ENCODE measurements at places on chromosomes 12 and 14.

- DNase-seq: no peak
These were observed 114.3 kb upstream of the PCED1B start for GRCh38 chr12:46965137-46965536.

DNA sequence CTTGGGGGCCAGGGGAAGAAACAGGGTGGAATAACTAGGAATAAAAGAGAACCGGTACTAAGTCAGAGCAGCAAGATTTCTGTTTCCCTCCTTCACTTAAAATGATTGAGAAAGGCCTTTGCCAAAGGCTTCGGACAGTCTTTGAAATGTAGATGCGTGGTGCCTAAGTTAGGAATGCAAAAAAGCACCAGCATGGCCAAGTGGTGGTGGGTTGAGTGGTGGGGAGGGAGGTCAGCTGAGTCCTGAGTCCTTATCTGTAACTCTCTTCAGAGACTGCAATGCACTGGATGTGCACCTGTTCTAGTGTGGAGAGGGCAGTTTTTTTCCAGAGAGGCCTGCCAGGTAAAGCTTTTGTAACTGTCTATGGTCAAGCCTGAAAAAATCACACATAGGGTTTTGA, 919.9 kb downstream of the FSCB start:
- DNase-seq: no peak

DNA sequence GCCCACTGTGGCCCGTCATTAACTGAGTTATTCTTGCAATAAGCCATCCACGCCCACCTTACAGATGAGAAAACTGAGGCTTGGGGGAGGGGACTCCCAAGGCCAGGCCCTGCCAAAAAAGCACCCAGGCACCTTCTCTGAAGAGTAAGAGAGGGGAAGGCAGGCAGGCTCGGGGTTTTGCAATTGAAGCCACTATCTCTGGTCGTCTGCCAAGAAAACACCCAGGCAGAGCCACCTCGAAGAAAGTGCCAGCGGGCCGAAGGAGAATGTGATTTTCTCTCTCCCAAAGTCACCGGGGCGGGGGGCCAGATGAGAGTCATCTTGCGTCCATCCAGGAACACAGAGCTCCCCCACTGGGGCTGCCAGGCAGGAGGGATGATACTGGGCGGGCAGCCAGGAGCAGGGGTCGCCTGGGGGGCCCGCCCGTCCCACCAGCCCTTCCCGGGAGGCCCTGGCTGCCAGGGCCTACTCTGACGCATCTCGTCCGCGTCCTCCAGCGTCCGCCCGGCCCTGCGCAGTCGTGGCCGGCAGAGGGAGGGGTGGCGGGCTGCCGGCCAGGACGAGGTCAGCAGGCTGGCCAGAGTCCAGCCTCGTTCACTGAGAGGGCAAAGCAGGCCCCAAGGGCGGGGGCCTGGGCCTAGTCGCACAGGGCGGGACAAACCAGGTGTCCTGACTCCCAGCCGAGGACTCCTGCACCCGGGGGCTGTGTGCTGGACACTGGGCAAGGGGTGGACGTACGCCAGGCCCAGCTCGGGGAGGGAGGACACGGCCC, 74.3 kb downstream of the RFLNA start:
- no peak for DNase-seq

DNA sequence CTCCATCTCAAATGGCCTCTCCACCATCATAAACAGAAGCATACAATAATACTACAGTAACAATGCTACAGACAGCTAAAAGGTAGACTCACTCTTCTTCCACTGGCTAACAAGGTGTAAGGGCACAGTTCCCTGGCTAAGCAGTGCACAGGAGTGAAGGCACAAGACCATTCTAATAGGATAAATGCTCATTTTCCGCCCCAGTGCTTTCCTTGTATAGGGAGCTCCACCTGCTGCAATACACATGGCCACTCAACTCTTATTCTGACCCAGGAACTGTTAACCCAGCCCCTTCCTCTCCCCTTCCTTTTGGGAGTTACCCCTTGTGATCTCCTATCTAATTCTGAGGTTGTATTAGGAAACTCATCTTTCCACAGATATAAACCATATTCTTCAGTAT, 124.6 kb downstream of the KCNK10 start:
- DNase-seq: peak; percentile 58

- DNase-seq: peak; percentile 25
These were observed 15.4 kb downstream of the BHLHE41 start for GRCh38 chr12:26109343-26109881.

DNA sequence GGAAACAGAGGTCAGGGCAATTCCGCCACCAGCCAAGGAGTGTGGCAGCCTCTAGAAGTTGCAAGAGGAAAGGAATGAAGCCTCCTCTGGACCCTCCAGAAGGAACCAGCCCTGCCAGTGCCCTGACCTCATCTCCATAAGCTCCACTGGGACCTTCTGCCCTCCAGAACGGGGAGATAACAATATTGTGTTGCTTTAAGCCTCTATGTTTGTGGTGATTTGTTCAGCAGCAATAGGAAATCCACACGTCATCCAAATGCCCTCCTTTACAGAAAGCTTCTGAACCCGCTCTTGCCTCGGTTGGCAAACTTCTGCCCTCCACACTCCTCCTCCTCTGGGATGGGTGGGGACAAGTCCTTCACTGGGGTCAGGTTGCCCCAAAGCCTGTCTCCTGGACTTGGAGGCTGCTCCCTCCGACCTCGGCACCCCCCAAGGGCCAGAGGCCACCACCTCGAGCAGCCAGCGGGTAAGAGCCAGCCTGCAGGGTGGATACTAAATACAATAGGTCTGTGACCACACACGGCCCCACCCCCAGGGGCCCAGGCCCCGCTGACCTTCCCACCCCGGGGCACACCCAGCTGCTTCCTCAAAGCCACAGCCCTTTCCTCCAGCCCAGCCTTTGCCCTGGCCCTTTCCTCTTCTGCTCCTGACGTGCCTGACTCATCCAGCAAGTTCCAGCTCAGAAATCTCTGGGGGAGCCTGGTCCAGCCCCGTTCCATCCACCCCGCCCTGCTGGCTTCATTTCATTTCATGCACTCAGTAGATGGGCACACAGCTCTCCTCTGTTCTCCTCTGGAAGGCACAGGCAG, 58.7 kb upstream of the NCOR2 start:
- DNase-seq: no peak

GRCh38 chr12:97246368-97246767, 216.2 kb upstream of the RMST start:
- no peak for DNase-seq

DNA sequence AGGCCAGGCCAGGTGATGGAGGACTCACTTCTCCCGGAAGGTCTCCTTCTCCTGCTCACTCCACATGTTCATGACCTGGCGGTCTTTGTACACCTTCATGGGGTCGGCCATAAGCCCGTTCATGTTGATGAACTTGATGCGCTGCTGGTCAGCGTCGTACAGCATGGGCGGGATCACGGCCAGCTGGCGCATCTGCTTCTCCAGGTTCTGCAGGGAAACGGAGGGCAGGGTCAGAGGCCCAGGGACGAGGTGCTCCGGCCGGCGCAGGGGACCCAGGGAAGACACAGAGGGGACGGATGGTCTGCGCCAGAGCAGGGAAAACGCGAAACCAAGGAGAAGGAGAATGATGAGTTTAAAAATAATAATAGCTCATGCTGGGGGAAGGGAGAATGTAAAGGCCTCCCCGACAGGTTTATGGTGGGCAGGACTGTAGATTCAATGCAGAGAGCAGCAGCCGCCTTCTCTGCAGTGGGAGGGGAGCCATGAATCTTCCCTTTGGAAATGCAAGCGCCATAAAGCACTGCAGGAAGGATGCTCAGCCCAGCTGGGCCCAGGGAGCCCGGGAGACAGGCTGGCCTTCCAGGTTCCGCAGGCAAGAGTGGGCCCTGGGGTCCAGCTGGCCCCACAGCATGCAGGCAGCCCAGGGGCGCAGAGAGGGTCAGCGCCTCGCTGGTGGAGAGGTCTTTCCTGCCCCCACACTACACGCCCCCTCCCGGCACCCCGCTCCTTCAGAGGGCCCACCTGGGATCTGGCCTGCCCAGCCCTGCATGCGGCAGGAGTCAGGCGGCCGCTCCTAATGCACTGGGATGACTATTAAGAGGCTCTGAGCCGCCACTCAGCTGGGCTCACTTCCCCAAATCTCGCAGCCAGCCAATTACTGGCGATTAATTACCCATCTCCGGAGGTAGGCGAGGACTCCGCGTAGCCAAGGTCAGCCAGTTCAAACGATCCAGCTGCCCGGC, 132.0 kb downstream of the RFLNA start:
- no peak for DNase-seq

- no peak for DNase-seq
These were observed 2.1 kb upstream of the USP44 start for GRCh38 chr12:95553197-95553943.

DNA sequence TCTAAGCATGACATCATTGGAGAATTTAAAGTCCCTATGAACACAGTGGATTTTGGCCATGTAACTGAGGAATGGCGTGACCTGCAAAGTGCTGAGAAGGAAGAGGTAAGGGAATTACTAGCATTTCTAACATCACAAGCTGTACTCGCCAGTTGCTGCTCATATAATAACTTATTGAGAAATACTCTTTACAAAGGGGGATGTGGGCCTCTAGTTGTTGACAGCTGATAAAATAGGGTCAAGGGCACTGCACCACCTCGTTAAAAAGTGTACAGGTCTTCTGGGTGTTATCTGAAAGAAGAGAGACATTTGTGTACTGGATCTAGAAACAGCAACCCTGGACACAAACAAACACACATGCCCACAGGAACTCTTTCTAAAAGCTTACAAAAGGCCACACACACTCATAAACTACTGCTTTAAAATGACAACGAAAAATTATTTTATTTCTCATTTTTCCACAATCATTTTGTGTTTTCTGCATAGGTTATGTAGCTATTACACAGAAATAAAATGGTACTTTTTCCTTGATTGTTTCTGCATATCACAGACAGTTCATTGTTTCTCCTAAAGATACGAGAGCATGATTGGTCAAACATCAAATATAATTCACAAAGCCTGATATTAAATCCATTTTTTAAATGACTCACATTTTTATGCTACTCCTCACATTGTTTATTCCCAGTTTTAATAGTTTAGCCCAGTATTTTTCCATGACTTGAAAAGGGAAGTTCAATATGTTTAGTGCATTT, 391.1 kb downstream of the PAWR start:
- no peak for DNase-seq

DNA sequence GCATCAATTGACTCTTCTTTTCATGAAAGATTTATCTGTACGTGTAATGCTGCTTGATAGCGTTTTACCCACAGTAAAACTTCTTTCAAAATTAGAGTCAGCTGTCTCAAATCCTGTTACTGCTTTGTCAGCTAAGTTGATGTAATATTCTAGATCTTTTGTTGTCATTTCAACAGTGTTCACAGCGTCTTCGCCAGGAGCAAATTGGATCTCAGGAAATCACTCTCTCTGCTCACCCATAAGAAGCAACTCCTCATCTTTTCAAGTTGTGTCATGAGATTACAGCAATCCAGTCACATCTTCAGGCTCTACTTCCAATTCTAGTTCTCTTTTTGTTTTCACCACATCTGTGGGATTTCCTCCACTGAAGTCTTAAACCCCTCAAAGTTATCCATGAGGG, 9.5 kb downstream of the PCNX1 start:
- no peak for DNase-seq

DNA sequence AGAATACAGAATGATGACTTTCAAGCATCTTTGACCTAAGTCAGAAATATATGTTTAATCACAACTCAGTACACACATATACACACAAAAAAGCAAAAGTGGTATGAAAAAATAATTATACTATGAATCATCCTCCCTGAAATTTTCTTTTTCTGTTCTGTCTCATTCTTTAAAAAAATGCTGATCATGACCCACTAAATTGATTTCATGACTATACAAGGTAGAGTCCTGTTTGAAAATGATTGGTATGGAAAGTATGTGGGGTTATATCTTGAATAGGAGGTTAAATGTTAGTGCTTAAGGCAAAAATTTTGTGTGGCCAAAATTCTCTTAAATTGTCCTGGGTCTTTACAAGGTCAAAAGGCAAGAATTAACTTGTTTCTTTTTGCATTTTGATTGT, 80.4 kb downstream of the SUDS3 start:
- no peak for DNase-seq

DNA sequence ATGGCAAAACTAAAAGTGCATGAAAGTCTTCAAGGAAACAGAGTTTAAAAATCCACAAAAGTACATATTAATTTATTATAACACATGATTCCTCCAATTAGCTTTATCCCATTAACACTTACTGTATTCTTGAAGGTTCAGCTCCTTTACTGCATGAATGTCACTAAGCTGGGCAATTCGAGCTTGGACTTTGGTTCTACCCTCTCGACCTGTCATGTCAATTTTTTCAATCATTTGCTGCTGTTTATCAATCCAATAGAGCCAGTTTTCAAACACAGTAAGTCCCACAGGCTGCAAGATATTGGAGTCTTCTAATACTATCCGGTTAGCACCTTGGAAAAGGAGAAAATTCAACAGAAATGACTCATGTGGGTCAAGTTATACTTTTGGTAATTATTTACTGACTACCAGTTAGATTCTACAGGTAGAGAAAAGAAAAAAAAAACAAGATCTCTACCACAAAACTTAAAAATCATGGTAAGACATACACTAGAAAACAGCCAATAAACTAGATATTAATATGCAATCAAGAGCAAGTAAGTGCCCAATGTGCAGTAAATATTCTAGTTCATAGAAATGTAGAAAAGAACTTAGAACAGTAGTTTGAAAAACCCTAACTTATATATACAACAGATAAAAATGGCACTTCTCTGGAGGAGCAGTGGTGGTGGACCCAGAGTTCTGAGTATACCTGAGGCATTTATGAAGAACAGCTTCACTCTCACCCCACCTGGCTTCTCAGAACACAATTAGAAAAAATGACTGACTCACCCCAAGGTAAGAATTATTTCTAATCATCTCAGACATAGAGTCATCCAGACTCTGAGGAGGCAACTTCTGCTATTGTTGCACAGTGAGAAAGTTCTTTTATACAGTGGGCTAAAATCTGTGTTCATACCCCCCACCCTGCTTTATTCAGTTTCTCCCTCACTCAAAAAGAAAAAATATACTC, 67.7 kb downstream of the BCL2L14 start:
- DNase-seq: no peak

DNA sequence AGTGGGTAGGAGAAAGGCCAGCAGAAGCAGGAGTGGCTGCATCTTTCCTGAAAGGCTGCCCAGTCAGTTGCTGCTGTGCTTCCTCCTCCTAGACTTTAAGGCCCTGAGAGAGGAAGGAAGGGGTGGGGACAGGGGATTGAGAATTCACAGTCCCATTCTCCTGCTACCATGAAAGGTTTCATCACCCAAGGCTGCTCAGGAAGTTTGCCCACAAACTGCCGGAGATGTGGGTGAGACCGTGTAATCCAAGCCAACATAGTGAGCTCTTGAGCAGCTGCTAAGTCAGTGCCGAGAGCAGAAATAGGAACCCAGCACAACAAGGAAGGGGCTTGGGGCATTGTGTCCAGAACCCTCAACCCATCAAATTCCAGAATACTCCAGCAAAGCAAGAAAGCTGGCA, at the start of gene CTSG:
Gene CTSG, minus strand, starts transcription at position 69 of the 400 bp plus-strand sequence. Its CDS starts 27 bp downstream, at position 42.
- DNase-seq: no peak

- no peak for DNase-seq
These were observed 577.5 kb downstream of the BCL11B start for GRCh38 chr14:98694541-98694940.

GRCh38 chr14:81172353-81172752, 48.4 kb downstream of the GTF2A1 start:
- DNase-seq: no peak

GRCh38 chr14:58104808-58105207, 47.2 kb downstream of the ARMH4 start:
- DNase-seq: no peak

Data from NCI-H748 treated with DMSO at 0.1 percent for 48 hours (cell line).